ENCODE measurements at places on chromosomes 16 and 17.

DNA sequence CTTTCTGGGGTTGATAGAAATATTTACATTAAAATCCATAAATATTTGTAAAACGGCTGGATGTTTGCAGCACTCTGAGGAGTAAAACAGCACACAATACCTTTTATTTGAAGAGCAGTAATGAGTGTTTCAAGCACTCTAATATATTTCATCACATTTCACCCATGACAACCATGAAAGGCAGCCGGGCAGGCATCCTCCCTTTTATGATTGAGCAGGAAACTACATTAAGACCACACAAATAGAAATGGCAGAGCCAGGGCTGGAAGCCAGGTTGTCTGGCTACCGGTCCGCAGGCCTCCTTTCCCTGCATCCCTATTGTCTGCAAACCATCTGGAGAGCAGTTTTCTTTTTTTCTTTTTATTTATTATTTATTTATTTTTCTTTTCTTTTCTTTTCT lies 23.1 kb upstream of the GPRC5C start:
- no peak for DNase-seq

DNA sequence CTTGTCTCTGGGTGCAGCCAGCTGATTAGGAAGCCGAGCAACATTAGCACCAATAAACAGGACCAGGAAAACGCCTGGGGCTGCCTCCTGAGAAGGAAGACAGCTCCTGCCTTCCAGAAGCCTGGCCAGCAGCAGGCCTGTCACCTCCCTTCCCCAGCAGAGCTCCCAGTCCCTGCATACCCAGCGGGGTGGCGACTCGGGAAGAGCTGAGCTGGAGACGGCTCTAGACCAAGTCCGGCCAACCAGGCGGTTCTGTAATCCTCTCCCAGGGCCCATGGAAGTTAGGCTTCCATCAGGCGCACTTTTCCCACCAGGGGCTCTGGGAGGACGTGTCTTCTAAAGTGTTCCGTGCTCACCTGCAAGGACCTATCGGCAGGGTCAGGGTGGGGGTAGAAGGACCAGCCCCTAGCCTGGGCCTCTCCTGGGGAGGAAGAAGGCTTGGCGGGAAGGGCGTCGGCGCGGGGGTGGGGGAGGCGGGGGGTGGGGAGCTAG lies 12.0 kb upstream of the CLUH start:
- DNase-seq: no peak

DNA sequence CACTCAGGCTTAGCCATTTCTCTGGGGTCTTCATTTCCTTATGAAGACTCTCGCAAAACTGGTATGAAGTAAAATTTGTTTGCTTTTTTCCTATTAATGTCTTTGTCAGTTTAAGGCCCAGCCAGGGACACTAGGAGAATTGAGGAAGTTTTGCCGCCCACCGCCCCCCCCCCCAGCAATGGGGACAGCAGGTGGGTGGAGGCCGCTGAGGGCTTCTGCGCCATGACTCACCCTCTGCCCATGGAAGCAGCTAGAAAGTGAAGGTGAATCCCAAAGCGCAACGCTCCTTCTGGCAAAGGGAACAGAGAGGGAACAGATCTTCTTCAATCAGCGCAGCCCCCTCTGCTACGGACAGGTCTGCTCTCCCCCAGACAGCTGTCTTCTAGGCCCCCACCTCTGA lies 49.7 kb downstream of the MARF1 start:
- no peak for DNase-seq

- DNase-seq: no peak
Measured at GRCh38 chr16:79977940-79978836, 377.7 kb upstream of the MAF start.

DNA sequence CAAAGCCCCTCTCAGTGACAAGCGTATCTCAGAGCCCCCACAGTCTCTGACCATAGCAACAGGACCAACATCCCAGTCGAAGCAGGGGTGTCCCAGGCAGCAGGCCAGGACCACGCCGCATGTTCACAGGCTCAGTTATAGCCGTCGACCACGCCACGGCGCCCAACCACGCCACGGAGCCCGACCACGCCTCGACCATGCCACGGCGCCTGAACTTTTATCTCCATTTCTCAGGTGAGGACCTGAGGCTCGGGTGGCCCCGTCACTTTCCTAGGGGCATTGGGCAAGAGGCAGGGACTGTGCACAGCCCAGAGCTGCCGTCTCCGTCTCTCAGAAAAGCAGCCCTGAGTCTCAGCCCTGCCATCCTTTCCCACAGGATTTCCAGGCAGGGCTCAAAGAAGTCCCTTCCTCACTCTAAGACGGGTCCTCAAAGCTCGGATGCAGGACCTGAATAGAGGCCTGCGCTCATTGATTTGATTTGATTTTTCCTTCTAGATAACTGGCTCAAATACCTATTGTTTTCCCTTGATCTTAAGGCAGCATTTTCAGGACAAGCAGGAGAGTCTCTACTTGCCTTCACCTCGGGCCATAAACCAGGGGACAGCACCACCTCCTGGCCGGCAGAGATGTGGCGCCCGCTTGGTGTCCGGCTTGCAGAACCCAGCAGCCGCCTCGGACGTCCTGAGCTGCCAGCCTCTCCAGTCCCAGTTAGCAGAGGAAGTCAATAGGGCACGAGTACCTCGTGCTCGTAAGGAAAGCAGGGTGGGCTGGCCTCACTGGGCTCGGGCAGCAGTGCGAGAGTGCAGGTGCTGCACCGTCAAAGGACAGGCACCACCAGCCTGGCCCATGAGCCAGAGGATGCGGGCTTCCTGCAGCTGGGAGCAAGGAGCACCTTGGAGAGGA lies 38.8 kb downstream of the C16orf95 start:
- peak; percentile 75 for DNase-seq

DNA sequence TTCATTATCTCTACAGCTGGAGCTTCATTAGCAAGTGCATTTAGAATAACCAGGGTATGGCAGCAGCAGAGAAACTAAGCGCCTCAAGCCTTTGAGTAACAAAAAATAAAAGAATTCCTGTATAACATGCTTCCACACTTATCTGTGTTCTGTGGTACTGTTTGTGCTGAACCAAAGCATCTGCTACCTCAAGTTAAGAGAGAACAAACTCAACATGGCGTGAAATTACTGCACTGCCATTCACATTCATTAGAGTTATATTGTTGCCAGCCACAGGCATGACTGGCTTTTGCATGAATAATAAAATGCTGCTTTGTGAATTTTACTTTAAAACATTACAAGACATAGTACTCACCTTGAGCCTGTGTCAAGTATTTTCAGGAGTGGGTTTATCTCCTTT lies 76.6 kb downstream of the NLK start:
- no peak for DNase-seq

GRCh38 chr16:28936784-28937155 lies 5.0 kb downstream of the CD19 start:
- no peak for DNase-seq

DNA sequence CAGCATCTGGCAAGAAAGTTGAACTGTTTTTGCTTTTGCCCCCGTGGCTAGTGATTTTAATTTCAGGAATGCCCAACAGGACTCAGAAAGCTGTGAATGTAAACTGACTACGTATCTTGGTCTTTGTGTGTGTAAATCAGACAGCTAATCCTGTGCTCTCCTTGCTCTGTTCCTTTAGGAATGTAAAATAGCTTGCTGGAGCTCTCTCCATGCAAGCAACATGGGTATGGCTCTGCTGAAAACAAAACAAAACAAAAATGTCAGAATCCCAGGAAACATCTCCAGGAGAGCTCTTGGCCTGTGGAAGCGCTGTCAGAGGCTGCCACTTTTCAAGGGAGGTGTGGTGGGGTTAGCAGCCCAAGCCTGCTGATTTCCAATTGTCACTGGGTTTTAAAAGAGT lies 161.8 kb upstream of the NOG start:
- DNase-seq: no peak

GRCh38 chr16:4706871-4707270 lies 13.5 kb downstream of the NUDT16L1 start:
- DNase-seq: no peak

GRCh38 chr17:58391302-58391984 lies 25.9 kb downstream of the RNF43 start:
- DNase-seq: no peak

DNA sequence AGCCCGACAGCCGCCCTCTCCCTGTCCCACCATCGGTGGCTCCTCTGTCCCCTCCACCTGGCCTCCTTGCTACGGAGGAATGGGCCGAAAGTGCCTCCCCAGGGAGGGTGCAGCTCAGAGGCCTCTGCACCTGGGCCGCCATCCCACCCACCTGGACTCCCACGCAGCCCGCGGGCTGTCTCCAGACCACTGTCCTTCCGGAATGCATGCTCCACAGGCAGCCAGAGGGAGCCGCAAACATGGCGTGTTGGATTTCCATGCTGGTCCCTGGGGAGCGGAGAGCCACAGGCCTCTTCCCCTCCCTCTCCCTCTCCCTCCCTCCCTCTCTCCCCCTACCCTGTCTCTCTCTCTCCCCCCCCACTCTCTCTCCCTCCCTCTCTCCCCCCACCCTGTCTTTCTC lies 3.0 kb downstream of the SSTR5 start:
- DNase-seq: no peak

GRCh38 chr17:43601280-43602039 lies 55.3 kb upstream of the ETV4 start:
- DNase-seq: no peak

DNA sequence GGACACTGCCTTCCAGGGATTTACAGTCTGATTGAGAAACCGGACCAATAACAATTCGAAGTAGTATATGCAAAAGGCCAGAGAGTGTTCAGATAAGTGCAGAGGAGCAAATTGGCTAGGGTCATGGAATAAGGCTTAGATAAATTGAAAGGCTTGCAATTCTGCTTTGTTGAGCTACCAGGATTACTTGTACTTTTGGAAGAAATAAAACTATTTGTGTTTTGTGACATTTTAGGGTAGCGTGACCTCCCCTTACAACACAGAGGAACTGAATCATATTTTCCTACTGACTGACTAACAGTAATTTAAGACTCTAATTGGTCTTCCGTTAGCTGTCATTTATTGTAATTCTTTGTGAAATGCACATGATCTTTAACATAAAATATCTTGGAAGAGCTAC lies 104.7 kb downstream of the PITPNC1 start:
- DNase-seq: no peak

DNA sequence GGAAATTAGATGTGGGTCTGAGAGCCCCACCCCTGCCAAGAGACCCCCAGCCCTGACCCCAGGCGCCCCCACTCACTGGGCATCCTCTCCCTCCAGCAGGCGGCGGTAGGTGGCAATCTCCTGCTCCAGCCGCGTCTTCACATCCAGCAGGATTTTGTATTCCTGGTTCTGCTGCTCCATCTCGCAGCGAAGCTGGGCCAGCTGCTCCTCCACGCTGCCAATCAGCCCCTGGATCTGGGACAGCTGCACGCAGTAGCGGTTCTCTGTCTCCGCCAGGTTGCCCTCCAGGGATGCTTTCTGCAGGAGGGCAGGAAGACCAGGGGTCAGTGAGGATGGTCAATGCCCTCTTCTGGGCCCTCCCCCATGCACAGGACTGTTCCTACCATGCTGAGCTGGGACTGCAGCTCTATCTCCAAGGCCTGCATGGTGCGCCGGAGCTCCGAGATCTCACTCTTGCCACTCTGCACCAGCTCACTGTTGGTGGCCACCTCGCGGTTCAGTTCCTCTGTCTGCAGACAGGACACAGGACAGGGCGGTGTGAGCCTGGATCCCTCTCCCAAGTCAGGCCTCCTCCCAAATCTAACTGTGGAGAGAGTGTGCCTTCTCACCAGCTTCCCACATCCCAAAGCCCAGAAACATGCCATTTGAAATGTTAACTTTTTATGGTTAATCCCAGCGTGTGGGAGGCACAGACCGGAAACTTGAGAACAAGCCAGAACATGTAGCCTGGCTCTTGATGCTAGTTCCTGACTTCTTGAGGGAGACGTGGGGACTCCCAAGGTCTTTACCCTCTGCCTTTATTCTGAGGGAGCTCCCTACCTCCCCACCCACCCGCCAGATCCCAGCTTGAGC lies 3.6 kb downstream of the KRT17 start:
- no peak for DNase-seq

DNA sequence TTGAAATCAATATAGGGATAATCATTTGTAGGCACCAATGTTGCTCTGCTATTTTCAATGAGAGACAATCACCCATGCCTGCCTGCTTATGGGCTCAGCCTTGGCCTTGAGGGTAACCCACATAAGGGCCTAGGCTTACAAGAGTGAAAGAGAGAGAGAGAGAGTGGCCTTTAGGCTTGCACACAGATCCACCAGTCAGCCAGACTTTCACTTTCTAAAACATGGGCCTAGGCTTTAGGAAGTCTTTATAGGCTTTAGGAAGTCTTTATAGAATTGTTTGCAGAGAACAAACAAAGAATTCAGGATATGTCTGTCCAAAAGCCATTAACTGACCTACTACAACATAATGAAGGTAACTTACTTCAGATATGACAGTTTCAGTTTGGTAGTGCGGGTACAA lies 3.4 kb downstream of the ABCA9 start:
- DNase-seq: no peak

DNA sequence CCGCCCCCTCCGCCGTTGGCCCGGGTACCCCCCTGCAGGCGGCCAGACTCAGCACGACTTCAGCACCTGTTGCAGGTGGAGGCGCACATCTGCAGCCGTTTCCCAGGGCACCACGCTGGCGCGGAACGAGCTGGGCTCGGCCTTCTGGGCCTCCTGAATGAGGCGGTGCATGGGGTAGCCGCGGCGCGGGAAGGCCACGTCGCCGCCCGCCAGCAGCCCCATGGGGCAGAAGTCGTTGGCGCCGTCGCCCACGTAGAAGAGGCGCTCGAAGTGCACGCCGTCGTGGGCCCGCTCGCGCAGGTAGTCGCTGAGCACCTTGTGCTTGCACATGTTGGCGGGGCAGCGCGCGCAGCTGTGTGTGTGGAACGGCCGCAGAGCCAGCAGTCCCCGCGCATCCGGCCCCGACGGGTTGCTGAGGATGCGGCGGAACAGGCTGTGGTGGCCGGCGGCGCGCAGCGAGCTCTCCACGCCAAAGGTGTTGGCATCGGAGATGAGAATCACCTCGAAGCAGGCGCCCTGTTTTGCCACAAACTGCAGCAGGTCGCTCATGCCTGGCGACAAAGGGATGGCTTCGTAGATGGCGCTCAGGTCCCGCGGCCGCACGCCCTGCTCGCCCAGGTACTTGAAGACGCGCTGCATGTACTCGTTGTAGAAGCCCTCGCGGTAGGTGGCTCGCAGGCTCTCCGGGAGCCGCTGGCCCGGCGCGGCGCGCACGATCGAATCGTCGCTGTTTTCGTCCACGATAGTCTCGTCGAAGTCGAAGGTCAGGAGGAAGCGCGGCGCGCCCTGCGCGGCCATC lies 6.2 kb downstream of the PHOSPHO1 start:
- peak; percentile 82 for DNase-seq

DNA sequence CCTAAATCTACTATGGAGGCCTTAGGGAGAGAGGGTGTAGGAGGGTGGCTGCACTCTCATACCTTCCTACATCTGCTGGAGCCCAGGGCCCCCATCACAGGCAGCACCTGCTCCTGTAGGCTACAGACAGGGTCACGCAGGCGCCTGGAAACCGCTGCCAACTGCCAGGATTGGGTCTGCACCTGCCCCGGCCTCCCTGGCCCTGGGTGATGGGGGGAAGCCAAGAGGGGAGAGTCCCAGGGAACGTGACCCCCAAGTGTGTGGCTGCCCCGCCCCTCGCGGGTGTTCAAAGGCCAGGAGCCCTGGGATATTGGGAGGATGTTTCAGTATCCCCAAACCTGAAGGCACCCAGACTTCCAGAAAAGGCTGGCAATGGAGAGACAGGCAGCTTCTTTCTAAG lies 5.6 kb upstream of the TEX19 start:
- DNase-seq: no peak

GRCh38 chr17:28960256-28961061 lies 9.1 kb upstream of the PHF12 start:
- no peak for DNase-seq

All from activated CD8-positive, alpha-beta memory T cell treated with anti-CD3 and anti-CD28 coated beads, Interleukin-2, amount 10 ng/mL, durations not matched to agents 7 days and 5 days (primary cell).